Left ventricle myocardium superior (tissue), 1 donor: ENCODE measurements at places on chromosomes 3 and 15.

- DNase-seq, result no peak
Measured at GRCh38 chr3:171057072-171057471, 30.6 kb upstream of the SLC2A2 start.

- DNase-seq, result no peak
Measured at GRCh38 chr3:71758091-71758490, 4.4 kb downstream of the GPR27 start.

GRCh38 chr3:38382506-38383080 lies 36.0 kb downstream of the XYLB start:
- no peak for DNase-seq

DNA sequence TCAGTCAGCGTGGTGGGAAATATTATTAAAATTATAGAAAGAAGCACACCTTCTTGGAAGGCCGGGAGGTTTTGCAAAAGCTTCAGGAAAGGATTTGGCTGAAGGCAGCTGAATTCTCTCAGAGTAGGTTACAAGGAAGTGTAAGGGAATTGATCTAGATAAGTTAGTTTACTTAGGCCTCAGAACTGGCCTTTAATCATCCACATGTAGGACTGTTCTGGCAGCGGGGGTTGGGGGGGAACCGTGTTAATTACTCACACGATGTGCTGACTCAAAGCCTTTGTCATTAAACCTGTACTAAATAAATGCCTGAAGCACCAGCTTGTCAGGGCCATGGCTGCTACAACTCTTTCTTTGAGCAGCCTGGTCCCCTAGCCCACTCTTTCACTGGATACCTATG lies 12.8 kb downstream of the ASB14 start:
- no peak for DNase-seq

DNA sequence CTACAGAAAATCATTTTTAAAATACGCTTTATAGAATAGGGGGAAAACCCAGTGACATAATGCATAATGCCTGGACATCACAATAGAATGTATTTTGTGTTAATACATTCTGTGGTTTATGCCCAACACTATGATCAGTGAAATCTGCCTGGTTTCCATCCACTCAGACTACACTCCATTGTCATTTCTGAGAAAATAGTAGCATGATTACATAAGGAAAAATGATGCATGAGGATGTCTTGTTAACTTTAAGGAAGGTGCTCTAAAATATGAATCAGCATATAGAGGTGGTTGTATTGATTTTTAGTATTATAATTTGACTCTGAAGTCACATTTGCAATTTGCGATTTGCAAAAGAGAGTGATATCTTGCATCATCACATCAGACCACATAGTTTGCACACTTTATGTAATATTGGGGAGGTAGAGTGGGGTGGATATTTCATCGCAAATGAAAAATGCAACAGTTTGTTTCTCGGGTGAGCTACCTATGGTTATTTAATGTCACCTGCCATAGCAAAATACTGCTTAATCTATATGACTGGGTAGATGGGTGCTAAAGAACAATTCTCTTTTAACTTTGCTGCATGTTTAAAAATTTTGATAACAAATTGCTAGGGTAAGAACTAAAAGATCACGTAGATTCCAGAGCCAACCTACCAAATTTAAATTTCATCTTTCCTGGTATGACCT lies 403.9 kb downstream of the IL5RA start:
- DNase-seq, result no peak

GRCh38 chr3:47412842-47413520 lies 32.2 kb downstream of the PTPN23 start:
- no peak for DNase-seq

DNA sequence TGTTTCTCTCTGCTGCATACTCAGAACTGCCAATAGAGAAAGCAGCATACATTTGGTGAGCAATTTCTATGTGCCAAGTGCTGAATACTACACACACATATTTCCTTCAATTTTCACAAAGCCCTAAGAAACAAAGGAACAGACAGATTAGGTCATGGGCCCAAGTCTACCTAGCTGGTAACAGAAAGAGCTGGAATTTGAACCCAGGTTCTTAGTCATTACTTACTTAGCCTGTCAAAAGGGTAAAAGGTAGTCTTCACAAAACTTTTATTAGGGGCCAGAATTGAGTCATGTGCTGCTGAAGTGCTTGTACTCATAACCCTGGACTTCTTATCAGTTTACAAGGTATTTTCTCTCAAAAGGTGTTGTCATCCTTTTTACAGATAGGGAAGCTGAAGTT lies 10.4 kb upstream of the ABHD17C start:
- DNase-seq, result no peak

DNA sequence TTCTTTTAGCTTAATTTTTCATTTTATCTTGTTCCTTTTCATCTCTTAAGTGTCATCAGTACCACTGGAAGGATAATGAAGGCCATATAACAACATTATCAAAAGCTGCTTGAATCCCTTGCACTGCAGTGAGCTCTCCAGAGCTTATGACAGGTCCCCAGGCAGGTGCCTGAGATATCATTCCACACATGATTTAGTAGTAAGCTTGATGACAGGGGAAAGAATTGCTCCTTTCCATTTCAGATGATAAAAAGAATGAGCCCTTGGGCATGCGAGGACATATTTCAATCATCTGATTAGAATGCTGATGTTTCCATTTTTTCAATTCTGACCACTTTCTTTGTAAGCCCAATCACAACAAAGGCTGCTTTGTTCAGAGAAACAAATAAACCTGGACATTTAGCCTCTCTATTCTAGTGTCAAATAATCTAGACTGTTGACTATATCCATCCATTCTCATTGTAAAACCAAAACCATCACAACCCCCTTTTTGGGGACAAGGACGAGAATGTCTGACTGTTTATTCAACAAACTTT lies 567.8 kb downstream of the IGSF11 start:
- DNase-seq, result no peak

GRCh38 chr3:42025370-42026138 lies 63.7 kb upstream of the ULK4 start:
- peak; percentile 88 for DNase-seq

GRCh38 chr15:62758952-62759349 lies 283.6 kb upstream of the TPM1 start:
- DNase-seq, result no peak

GRCh38 chr15:74302821-74303359 lies 64.6 kb downstream of the CYP11A1 start:
- DNase-seq, result peak; percentile 50

DNA sequence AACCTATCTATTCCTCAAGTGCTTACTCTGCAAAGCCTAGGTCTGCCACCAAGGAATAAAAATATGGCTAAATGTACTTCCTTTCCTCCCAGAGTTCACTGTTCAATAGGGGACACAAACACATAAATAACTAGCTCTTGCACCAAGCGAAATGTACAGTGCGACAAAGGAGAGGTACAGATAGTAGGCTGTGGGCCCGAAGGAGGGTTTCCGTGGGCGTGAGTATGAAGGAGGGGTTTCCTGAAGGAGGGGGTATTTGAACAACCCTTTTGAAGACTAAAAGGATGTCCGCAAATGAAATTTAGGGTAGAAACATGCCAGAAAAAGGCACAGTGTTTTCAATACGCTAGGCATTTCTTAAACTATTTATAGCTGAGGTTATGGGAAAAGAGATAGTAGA lies 207.9 kb downstream of the LPP start:
- no peak for DNase-seq

DNA sequence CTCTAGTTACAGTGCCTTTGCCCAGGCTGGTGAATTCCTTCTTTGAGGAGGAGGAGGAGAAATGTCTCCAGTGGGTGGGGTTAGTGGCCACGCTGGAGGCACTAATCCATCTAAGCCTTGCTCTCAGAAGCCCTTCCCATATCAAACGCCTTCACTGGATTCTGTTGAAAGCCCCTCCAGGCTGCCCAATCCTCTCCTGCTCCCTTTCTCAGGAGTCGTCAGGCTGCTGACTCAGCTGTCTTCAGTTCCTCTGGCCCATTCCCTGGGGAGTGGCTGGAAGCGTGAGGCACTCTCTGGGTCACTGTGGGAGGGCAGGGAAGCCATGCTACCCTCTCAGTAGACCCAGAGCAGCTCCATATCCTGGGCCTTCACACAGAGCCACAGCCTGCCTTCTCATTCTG lies 2.7 kb downstream of the AP2M1 start:
- DNase-seq, result no peak

DNA sequence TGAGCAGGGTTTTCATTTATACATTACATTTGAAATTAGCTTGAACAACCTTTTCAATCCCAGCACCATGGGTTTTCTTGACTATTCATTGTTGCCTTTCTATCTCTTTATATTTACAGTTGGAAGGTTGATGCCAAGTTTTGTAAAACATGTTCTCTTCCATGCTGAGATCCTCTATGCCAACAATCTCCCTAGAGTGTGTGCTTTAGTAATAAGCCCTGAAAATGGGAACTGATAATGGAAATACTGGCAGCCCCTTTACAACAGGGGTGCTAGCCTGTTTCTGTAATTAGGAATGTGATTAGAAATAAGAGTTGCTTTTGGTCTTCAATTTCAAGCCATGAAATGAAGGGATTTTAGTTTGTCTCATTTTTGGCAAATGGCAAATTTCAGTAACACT lies 239.9 kb upstream of the NAALADL2 start:
- no peak for DNase-seq

- no peak for DNase-seq
Measured at GRCh38 chr3:77407441-77407840, 367.5 kb downstream of the ROBO2 start.

DNA sequence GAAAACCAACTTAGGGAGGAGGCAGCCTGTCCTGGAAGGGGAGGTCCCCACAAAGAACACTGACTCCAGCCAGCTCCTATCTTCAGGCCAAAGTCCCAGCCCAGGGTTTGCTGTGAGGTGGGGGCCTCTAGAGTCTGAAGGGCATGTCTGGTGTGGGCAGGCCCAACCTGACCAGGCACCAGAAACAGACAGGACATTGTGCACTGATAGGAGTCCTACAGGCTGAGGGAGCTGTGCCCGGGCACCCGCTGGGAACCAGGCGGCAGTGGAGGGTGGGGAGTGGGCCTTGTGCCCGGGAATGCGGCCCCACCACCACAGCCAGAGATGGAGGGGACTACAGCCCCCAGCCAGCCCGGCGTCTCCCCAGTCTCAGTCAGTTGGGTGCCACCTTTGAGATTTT lies 161.4 kb downstream of the WNT7A start:
- no peak for DNase-seq

GRCh38 chr3:63364910-63365309 lies 86.8 kb downstream of the SYNPR start:
- no peak for DNase-seq

DNA sequence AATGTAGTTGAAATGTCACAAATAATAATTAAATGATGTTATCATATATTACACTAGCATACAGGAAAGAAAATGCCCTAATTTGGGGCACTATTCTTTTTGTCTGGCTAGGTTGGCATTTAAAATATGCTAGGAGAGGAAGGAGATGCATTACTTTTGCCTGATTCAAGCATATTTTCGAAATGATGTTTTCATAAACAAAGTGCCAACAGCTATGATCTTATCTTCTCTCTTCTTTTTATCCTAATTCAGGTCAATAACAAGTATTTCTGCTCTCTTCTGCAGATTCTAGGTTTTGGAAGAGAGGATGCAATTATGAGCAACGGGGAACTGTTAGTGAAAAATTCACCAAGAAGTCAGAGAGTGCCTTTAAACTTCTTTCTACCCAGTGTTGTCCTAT lies 55.8 kb upstream of the NR2F2 start:
- DNase-seq, result no peak

DNA sequence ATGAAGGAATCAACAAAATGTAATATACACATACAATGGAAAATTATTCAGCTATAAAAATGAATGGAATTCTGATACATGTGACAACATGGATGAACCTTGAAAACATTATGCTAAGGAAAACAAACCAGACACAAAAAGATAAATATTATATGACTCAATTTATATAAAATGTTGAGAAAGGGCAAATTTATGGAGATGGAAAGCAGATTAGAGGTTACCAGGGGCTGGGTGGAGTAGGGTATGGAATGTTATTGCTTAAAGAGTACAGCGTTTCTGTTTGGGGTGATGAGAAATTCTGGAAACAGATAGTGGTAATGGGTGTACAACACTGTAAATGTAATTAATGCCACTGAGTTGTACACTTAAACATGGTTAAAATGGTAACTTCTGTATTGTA lies 50.9 kb downstream of the EMC4 start:
- no peak for DNase-seq

- DNase-seq, result peak; percentile 77
Measured at GRCh38 chr3:99638167-99638948, at the start of gene COL8A1. Gene COL8A1 (plus strand): TSS chr3:99638594. CDS start chr3:99790683, 152,089 bp downstream.

- DNase-seq, result peak; percentile 67
Measured at GRCh38 chr3:52436500-52437149, 8.3 kb downstream of the SEMA3G start.

DNA sequence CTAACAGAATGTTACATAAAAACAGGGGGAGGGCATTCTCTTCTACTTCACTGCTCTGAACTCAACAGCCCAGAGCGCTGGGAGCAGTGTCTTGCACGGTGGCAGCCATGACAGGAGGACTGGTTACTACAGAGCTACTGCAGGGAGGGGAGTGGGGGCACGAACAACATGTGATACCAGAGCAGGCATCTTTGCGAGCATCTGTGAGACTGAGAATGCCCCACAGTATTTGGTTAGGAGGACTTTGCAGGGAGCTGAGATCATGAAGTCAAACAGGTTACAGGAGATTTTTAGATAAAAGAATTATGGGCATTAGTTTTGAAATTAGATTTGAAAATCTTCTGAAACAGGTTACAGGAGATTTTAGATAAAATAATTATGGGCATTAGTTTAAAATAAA lies 58.8 kb upstream of the GOLGA8B start:
- DNase-seq, result no peak

DNA sequence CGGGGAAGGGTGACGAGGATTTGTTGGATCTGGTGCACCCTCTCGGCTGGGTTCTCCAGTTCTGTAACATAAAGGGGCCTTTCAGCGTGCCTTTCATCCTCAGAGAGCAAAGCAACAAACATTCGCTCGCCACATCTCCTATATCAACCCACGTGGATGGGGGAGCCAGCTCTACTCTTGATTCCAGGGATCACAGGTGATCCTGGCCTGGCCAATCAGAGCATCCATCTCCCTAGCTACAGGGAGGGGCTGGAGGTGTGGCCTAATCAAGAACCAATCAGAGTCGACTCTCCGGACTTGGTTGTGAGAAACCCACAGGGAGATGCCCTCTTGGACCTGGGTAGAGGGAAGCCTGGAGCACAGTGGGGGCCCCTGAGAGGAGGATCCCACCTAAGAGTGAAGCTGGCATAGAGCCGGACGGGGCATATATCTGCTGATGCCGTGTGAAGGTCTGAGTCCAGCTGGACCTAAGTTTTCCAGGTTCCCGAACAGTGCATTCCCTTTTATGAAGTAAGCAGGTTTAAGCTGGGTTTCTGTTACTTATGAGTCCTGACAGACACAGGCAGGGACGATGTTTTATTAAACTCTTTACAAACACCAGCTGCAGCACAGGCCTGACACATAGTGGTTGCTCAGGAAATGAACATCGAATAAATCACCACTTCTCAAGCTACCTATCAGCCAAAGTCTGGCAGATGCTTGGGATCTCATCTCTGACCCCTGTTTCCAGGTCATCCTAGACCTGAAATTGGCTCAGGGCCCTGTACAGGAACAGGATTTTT lies 50.7 kb upstream of the RAD18 start:
- DNase-seq, result no peak
